ENCODE measurements at places on chromosomes 2 and 18.

- DNase-seq, result no peak
These were observed 346.1 kb upstream of the KYNU start for GRCh38 chr2:142531377-142531776.

DNA sequence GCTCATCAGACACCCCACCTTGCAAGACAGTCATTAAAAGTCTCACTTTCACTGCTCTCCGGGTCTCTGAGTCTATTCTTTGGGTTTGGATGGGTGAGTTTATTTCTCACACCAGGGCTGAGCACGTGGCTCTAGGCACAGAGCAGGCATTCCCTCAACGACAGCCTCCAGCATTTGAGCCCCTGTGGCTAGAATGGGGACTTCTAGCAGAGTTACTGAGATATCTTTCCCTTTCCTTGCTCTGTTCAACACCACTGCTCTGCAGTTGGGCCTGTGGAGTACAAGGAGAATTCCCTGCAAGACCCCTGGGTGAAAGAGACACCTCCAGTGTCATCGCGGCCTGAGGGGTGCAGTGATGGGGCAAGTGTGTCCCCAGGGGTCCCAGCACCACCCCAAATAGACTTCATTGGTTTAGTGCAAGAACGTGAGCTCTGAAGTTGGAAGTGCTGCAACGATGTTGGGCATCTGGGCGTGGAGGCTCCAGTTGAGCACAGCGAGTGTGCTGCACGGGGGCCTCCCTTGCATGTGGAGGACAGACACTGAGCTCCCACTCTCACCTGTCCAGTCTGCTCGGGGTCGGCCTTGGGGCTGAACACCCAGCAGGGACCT is 184.1 kb upstream of the HS6ST1 start:
- no peak for DNase-seq

- DNase-seq, result no peak
These were observed 21.8 kb downstream of the NDUFB3 start for GRCh38 chr2:201093573-201093972.

- DNase-seq, result no peak
These were observed 116.2 kb downstream of the RAB3GAP1 start for GRCh38 chr2:135168204-135168856.

GRCh38 chr2:128681507-128681906 is 362.8 kb upstream of the HS6ST1 start:
- DNase-seq, result no peak

DNA sequence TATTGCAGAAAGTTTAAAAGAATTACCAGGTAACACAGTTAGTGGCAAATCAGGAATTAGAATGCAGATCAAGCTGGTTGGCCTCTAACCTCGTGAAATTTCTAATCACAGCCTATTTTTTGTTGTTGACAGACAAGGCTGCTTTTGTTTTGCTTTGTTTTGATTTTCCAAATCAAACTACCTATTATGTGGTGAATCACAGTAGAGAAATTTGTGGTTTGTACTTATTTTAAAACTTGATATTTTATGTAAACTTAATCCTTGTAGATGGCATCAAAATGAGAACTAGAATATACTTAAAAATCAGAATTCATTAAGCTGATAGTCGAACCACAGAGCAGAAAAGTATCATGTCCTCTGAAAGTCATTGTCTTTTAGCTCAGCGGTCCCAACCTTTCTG is 258.1 kb downstream of the CTNNA2 start:
- no peak for DNase-seq

DNA sequence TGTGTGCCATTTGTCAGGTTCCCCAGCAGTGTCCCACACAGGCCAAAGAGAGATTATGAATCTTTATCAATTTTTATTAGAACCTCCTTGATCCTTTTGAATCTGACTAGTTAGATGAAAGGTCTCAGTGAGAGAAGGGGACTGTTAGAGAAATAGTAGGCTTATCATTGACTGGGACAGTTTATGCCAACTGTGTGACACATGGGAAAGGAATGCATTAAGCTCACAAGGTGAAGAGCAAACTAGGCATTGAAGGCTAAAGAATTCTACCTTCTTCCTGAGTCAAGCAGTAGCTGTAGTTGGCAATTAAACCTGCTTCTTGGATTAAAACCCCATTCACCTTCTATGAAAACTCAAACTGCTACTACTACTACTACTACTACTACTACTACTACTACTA is 389.6 kb upstream of the CDH19 start:
- DNase-seq, result no peak

- DNase-seq, result no peak
These were observed 27.5 kb downstream of the COA5 start for GRCh38 chr2:98580656-98581284.

GRCh38 chr2:168849610-168850009 is 40.6 kb downstream of the SPC25 start:
- no peak for DNase-seq

DNA sequence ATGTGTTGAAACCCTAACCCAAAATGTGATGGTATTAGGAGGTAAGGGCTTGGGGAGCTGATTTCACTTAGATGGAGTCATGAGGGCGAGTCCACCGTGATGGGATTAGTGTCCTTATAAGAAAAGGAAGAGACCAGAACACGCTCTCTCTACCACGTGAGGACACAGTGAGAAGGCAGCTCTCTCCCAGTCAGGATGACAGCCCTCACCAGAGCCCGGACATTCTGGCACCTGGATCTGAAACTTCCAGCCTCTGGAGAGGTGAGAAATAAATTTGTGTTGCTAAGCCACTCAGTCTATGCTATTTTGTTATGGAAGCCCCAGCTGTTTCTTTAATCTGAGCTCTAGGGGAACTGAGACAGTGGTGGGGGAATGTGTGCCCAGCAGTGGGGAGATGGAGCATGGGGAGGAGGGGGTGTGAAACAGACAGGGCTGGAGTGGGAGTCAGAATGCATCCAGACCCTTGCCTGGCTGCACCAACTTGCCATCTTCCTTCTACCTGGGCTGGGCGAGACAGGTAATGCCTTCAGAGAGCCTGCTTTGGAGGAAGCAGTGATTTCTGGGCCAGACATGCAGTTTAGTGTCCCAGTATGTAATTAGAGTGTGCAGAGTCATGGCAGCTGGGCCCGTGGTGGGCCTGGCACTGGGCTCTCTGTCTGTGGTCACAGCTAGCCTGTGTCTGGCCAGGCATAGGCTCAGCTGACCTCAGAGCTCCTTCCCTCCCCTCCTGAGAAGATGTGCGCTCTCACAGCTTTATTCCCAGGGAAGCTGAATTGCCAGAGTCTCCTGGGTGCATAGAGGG is 38.1 kb downstream of the RHOB start:
- no peak for DNase-seq

- DNase-seq, result no peak
These were observed 2036.5 kb upstream of the CELF4 start for GRCh38 chr18:39602131-39602530.

- DNase-seq, result no peak
These were observed 12.2 kb downstream of the HES6 start for GRCh38 chr2:238227587-238228032.

DNA sequence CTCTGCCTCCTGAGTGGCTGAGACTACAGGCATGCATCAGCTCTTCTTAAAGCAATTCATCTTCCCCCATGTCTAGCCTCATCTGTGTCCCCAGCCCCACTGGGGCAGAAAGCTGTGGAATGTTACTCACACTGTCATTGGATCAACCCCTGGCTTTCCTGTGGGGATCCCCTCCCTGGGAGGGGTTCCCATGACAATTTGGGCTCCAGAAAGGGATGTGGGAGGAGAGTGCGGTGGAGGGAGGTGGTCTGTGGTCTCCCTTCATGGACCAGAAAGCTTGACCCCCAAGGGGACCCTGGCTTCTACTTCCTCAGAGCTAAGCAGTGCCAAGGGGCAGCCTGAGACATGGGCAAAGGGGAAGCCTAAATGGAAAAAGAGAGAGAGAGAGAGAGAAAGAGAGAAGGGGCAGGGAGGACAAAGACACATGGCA is 1.3 kb downstream of the NGEF start:
- no peak for DNase-seq

- DNase-seq, result no peak
These were observed 65.4 kb downstream of the LRRFIP1 start for GRCh38 chr2:237692601-237693290.

DNA sequence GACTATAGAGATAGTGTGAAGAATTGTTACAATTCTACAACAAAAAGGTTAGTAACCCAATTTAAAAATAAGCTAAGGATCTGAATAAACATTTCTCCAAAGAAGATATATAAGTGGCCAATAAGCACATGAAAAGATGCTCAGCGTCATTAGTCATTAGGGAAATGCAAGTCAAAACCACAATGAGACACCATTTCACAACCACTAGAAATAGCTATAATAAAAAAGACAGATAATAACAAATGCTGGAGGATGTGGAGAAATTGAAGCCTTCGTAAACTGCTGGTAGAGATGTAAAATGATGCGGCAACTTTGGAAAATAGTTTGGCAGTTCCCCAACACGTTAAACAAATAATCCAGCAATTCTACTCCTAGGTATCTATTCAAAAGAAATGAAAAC is 366.5 kb upstream of the POU3F3 start:
- no peak for DNase-seq

DNA sequence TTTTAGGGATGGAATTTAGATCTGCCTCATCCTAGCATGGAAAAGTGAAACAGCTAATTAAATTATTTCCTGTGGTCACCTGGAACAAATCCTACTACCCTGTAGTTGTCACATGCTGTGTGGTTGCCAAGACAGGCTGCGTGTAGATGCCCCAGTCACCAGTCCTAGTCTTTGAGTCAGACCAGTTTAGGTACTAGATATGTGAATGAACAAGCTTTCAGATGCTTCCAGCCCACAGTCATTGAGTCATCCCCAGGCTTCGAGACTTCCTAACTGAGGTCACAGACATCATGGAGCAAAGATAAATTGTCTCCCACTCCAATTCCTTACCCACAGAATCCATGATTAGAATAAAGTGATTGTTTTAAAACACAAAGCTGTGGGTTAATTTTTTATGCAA is 35.8 kb upstream of the GRB14 start:
- DNase-seq, result no peak

GRCh38 chr2:173513107-173513727 is 158.5 kb downstream of the CDCA7 start:
- DNase-seq, result no peak

DNA sequence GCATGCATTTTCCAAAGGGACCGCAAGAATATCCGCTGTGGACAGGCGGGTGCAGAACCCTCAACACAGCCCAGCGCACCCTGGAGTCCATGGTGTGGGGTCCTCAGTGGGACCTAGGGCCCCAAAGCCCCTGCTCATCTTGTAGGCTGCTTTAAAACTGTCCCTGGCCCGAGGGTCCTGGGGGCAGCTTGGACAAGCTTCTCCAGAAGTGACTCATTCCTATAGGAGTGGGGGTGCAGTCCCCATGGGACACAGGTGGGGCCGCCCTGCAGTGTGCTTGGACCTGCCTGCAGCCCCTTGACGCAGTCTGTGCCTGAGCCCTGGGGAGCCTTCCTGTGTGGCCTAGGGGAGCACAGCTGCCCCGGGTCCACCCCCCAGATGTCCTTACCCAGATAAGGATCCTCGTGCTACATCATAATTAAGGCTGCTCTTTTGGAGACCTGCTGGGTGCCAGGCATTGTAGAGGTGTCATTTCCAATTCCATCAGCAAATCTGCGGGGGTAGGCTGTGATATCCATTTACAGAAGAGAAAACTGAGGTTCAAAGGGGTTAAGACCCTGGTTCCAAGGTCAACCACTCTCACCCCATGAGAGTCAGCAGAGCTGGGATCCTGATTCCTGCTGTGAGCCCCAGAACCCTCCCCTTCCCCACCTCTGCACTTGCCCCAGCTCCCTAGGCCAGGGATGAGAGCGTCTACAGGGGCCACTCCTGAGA is 1.7 kb upstream of the HS6ST1 start:
- DNase-seq, result no peak

GRCh38 chr2:105176429-105176828 is 65.1 kb upstream of the GPR45 start:
- DNase-seq, result no peak

GRCh38 chr2:224517963-224518362 is 67.2 kb downstream of the CUL3 start:
- no peak for DNase-seq

DNA sequence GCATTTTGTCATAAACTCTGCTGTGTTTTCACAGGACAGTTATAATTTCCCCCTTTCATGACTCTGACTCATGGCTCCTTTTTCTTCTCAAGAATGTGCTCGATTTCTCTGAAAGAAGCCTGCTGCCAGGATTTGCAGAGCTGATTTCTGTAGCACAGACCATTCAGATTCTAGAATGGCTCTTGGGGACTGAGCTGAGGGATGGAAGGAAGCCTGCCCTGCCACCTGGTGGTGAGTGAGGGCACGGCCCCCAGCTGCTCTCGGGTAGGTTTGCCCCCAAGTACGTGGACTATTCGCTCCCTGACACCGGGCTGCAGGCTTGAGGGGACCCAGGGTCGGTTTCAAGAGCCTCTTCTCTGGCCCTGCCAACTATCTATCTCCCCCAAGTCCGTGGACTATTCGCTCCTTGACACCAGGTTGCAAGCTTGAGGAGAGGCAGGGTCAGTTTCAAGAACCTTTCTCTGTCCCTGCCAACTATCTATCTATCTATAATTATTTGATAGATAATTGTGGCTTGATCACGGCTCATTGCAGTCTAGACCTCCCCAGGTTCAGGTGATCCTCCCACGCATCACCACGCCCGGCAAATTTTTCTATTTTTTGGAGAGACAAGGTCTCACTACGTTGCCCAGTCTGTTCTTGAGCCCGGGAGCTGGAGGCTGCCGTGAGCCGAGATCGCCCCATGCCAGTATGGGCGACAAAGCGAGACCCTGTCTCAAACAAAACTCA is 1.4 kb upstream of the SMYD5 start:
- DNase-seq, result peak; percentile 66

DNA sequence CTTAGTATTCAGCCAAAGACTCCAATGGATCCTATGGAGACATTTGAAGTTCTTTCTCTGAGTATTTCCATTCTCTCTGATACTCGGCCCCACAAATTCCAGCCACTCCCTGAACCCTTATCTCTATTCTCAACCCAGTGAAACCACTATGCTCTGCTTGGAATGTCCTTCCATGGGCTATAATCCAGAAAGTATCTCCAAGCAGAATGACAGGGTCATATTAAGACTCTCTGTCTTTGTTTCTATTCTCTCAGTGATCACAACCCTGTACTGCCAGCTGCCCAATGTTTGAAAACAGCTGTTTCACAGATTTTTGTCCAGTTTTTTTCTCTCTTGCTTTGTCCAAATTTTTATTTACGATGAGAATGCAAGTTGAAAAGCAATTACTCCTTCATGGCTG is 21.9 kb downstream of the CHMP3 start:
- no peak for DNase-seq

GRCh38 chr18:51044928-51045585 is 15.0 kb downstream of the SMAD4 start:
- no peak for DNase-seq

- peak; percentile 58 for DNase-seq
These were observed 63.2 kb downstream of the ZEB2 start for GRCh38 chr2:144456680-144457079.

- no peak for DNase-seq
These were observed 61.5 kb upstream of the TWIST2 start for GRCh38 chr2:238786379-238786778.

GRCh38 chr2:86194751-86195054 is 559 bp downstream of the IMMT start:
- no peak for DNase-seq

Measured in CD4-positive, alpha-beta T cell treated with Interleukin-15 for 1 hour (primary cell).